ENCODE measurements at places on chromosomes 7 and 10.

DNA sequence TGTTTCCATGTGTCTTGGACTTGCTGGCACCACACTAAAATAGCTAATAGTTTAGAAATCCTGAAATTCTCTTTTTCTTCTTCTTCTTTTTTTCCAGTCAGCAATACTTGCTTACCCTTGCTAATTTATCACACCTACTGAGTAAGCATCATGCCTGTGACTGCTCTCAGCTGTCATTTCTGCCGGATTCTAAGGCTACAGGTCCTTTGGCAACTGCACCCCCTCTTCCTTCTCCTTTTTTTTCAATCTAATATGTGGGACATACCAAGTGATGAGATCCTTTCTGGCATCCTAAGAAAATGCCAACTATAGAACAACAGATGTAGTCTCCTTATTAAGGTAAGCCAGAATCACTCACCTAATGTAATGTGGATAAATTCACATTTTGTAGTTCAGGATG is 444.7 kb downstream of the MAGI2 start:
- no peak for DNase-seq

DNA sequence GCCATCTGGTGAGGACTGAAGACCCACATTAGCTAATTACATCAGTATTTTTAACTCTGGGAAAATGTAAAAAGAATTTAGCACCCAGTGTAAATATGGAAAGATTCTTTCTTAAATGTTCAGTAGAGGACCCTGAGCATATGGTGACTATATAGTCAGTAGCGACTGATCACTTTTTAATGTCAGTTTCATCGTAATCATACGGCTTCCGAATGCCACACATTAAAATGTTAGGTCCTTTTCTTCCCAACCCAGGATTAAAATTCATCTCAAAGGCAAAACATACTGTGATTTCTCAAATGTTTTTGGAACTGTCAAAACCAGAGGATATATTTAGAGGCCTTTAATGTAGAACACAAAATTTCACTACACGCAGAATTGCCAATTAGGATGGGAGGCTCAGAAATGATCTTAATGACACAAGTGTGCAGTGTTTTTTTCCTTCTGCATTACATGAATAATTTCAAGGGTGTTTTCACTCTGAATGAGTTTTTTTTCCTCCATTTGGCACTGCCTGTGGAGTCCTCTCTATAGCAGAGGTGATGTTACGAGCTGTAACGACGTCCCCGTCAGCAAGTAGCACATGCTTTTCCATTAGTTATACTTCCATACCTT is 382.7 kb downstream of the PAXIP1 start:
- DNase-seq, result no peak

GRCh38 chr7:137661634-137662033 is 185.1 kb downstream of the DGKI start:
- DNase-seq, result no peak

- DNase-seq, result peak; percentile 51
These were observed 24.1 kb downstream of the FZD1 start for GRCh38 chr7:91288208-91288824.

DNA sequence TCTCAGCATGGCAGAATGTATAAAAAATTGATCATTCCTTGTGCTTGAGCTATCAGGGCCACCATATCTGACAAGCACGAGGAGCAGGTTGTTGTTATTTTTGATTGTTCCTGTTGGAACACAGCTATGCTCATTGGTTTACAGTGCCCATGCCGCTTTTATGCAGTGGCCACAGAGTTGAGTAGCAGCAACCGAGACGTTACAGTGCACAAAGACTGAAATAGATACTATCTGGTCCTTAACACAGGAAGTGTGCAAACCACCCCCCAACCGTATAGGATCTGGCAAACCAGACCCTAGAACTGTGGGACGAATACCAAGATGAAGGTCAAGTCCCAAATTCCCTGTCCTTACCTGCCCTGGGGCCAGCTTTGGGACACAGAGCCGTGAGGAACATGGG is 216.6 kb downstream of the KLF6 start:
- DNase-seq, result no peak

DNA sequence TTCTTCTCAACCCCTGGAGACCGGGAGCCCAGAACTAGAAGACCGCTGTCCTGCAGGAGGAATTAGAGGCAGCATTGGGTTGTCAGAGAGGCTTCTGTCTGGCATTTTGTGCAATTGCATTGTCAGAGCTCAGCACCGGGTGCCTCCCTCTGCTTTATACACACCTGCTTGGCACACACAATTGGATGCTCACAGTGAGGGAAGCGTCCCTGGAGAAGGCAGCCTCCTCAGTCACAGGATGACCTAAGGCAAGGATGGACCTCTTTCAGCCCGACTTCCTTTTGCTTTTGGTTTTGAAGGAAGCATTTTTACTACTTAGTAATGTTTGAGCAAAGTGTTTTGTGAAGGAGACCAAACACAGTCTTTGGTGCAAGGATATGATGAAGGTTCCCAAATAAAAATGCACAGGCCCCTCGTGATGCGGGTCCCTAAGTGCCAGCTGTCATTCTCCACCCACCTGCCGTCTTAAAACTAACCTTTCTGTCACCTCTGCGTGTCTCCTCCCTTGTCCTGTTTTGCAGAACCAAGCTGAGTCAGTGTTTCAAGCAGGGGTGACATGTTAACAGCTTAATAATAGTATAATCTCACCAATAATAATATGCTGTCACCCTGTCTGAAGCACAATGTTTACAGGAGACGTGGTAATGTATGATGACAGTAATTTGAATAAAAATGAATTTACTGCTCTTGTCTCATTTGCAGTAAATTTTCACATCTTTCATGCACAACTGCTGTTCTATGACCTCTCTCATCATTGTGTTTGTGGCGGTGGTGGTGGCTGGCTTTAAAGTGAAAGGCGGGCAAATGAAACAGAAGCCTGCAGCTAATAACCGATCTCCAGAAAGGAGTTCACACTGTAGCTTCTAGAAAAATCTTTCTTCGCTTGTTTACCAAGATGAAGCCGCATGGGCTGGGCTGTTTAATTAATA is 430.2 kb upstream of the MKI67 start:
- no peak for DNase-seq

- no peak for DNase-seq
These were observed 568.8 kb downstream of the PHTF2 start for GRCh38 chr7:78367280-78367773.

GRCh38 chr10:7969623-7970022 is 84.9 kb upstream of the GATA3 start:
- DNase-seq, result no peak

GRCh38 chr10:68601501-68602265 is 41.5 kb downstream of the TET1 start:
- no peak for DNase-seq

DNA sequence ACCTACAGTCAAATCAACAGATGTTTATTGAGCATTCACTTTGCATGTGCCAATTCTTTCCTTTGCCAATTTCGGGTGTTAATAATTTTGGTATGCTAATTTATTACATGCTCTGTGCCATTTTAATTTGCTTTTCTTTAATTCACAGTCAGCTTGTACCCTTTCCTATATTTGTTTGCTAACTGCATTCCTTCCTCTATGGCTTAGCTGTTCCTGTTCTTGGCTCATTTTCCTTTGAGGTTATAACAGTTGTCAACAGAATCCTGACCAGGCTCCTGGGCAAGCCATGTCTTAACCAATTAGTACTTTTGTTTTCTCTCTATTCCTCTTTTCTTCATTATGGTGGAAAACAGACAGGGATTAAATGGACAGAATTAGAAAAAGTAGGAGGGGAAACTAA is 73.6 kb upstream of the RPA3 start:
- DNase-seq, result no peak

DNA sequence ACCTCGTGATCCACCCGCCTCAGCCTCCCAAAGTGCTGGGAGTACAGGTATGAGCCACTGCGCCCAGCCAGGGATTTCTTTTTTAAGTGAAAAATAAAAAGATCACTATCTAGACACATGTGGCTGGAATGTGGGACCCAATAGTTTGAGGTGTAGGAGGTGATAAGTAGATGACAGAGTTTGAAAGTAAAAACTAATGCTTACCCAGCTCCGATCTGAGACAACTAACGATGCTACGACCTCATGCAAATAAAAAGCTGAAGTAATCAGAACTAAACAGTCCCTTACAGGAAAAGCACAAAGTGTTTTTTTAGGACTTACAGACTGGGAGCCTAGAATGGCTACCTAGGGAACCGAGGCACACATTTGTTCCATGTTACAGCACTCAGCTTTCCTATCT is 23.0 kb downstream of the PCGF6 start:
- DNase-seq, result no peak

DNA sequence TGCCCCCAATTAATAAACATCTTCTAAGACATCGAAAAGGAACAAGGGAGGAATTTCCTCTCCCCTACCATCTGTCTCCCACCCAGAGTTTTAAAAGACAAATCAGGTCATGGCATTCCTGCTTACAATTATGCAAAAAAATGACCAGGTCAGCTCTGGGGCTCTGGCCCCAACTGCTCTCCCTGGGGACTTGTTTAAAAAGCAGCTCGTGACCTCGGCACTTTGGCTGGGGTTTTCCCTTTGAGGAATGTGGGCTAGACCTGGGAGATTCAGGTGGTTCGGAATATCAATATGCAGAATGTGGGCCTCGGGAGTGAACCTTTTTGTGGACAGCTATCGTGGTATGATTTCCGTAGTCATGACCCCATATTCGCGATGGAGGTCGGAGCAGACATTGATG is 648 bp upstream of the RADIL start:
- DNase-seq, result no peak

DNA sequence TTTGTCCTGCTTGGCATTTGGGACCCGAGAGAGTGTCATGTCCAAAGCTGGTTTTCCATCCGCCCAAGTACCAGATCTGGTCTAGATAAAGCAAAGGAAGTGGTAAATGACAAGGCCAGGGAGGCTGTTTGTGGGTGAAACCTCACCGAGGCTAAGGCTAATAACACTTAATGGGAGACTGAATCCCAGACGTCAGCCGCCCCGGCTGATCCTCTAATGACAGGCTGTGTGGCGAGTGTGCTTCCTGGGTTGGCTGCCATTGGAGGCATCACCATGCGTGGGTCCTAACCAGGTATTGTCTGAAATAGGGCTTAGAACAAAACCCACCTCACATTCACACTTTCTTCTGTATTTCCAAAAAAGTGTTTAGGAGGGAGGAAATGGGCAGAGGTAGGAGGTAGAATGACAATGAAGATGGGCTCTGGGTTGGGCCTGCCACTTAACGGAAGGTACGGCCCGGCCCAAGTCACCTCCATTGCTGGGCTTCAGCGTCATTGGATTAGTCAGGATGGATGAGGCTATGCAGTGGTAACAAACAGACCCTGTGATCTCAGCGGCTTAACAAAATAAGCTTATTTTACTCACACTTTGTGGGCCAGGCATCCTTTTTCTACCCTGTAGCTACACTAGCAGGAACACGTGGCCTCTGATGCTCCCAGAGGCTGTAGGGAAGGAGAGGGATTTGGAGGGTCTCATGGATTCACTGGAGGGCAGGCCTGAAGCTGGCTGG is 59.7 kb downstream of the PROSER2 start:
- DNase-seq, result no peak

GRCh38 chr10:61318429-61318828 is 134.8 kb downstream of the TMEM26 start:
- DNase-seq, result no peak

GRCh38 chr10:77501152-77501845 is 136.3 kb downstream of the KCNMA1 start:
- DNase-seq, result no peak

- no peak for DNase-seq
These were observed 4.0 kb downstream of the ABCB1 start for GRCh38 chr7:87596696-87597095.

DNA sequence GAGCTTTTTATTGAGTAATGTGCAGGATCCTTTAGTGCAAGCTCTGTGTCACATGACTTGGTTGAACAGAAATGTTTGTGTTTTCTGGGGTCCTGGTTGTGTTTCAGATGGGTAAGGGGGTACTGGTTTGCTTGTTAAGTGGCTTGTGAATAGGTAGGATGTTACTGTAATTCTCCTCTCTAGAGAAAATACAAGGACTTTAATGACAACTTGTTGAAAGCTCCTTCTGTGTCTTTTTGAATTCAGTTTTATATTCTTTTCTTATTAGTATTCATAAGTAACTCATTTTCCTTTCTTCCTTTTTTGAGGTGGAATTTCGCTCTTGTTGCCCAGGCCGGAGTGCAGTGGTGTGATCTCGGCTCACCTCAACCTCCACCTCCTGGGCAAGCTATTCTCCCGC is 85.5 kb upstream of the BTBD16 start:
- no peak for DNase-seq

- DNase-seq, result peak; percentile 49
These were observed 87.2 kb upstream of the DUSP5 start for GRCh38 chr10:110410329-110411046.

DNA sequence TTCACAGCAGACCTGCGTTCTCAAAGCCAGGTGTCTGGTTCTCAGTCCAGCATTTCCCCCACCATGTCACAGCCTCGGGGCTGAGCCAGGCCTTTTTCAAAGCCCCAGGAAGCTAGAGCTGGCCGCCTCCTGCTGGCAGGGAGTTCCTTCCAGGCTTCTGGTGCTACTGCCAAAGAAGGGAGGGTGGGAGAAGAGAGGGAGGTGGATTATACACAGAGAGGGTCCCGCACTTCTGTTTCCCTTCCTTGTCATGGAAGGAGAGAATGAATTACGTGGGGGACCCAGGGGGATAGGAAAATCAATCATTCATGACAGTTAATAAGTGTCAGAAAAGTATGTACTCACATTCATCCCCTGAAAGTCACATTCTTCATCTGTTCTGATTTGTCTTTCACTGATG is 600 bp upstream of the LGI1 start:
- DNase-seq, result no peak

DNA sequence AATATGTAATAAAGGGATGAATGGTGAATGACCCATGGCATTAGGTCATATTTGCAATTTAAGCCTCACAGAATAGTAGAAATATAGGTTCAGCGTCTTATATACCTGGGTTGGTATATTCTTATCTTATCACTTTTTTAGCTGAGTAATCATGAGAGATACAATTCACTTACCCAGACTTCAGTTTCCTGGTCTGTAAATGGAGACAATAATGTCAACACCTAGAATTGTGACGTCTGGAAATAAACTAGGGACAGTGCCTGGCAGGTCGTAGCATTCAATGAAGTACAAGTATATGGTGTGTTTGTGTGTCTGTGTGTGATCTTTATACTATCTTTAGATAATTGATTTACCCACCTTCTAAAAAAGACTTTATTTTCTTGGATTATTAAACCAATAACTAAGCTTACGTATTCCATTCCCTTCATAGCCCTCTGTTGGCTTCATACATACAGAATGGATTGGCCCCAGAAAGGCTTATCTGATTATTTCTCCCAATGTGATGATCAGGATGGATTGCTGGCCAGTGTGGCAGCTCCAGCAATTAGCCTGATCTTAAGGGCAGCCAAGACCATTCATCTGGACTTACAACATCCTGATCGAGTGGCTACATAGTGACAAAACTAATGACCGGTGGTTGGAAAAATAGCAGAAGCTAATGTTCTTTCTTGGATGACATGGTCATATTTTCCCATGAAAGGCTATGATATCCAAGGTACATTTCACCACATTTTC is 121.2 kb upstream of the NPVF start:
- DNase-seq, result no peak

GRCh38 chr10:124721330-124722045 is 22.7 kb downstream of the FAM53B start:
- DNase-seq, result peak; percentile 72
